ENCODE measurements at places on chromosomes 6 and 20.

DNA sequence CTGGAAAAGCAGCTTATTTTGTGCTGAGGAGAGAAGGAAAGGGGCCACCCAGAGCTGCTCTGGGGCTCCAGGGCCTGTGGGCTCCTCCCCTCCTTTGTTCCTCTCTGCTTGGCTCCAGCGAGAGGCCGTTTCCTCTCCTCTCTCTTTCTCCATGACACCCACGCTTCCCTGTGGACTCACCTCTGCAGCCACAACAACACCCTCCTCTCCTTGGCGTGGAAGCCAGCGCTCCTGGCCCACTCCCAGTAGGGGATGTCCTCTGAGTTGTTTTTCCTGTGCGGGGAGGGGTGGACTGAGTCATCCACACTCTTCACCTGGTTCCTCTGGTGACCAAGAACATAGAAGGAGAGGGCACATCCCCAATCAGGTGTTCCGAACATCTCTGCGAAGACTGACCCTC, 4.9 kb upstream of the CDSN start:
- no peak for DNase-seq

- no peak for DNase-seq
These were observed 251.9 kb upstream of the RNF24 start for GRCh38 chr20:4267242-4267641.

GRCh38 chr20:19048995-19049501, 163.4 kb upstream of the SLC24A3 start:
- DNase-seq = no peak

DNA sequence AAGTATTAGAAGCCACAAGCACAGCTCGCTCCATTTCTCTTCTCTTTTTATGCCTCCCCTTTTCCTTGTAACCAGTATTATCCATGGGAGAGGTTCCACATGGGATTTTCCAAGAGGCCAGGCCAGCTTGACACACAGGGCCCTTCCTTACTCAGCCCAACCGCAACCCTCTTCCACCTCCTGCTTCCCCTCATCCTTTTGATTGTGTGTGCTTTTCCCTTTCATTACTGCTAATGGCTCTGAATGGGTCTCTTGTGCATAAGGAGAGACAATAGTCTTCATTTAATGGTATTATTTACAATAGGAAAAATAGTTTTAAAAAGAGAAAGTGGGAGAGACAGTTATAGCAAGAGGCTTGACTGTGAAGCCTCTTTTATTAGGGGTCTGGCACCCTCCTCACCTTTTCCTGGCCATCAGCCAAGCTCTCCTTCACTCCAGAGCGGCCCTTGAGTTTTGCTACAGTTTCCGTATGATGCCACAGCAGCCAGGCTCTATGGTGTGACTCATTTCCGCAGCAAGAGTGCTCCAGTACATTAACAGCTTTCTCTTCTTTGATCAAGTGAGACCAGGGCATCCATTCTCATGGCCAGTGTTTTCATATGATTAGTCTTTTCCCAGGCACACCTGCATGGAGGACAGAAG, 579.5 kb downstream of the TFAP2B start:
- no peak for DNase-seq

- DNase-seq = no peak
These were observed 173.7 kb upstream of the ZNF217 start for GRCh38 chr20:53767206-53767930.

GRCh38 chr6:142566628-142567396, 265.0 kb downstream of the ADGRG6 start:
- no peak for DNase-seq

DNA sequence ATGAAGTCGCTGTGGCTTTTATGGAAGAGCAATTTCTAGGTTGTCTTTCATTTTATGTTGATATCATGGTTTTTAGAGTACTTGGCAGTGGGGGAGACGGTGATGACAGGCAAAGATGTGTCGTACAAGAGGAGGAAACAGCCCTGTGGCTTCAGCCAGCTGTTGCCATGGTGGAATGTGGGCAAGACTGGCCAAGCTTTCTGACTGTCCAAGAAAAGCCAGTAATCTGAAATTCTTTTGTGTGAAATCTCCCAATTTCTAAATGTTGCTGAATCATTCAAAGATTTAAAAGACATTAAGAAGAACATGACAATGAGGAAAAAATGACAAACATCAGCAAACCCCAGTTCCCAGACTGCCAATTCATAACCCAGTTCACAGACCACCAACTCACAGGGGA, 23.1 kb downstream of the PFDN4 start:
- DNase-seq = no peak

- peak; percentile 43 for DNase-seq
These were observed at the start of gene POPDC3 for GRCh38 chr6:105179244-105180065. TSS of gene POPDC3 (minus strand) at chr6:105180014. CDS start at chr6:105161909, 18,105 bp downstream.

DNA sequence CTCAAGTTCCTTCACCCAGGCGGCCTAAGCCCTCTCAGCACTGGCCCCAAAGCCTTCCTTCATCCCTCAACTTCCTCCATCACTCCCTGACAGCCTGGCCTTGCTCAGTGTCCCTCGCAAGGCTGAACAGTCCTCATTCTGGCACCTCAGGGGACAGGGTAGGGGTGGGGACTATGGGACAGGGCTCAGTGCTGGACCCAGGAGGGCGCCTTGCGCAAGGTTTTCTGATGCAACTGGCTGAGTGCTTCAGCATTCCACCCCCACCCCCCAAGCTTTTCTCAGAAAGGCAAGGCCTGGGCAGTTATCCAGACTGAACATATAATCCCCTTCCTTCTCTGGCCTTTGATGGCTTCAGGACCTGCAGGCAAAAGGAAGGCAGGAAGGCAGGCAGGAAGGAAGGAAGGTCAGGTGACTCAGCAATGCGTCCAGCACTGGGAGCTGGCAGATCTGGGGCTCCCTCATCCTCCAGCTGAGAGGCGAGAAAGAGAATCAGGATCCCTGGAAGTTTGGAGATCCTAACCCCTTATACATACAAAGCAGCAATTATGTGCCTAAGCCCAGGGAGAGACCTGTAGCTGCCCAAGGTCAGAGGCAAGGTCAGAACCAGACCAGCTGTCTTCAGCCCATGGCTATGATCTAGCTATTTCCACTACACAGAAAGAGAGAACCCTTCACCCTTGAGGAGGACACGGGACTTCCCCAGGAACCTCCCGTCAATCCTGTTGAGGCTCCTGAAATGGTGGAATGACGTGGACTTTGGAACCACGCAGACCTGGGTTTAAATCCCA, 8.6 kb upstream of the TRIB3 start:
- no peak for DNase-seq

- no peak for DNase-seq
These were observed at the start of gene RNF182 for GRCh38 chr6:13924949-13925881. TSS of gene RNF182 (plus strand) at chr6:13924952. CDS start at chr6:13977120, 52,168 bp downstream.

GRCh38 chr6:126876446-126876845, 242.0 kb upstream of the RSPO3 start:
- no peak for DNase-seq

DNA sequence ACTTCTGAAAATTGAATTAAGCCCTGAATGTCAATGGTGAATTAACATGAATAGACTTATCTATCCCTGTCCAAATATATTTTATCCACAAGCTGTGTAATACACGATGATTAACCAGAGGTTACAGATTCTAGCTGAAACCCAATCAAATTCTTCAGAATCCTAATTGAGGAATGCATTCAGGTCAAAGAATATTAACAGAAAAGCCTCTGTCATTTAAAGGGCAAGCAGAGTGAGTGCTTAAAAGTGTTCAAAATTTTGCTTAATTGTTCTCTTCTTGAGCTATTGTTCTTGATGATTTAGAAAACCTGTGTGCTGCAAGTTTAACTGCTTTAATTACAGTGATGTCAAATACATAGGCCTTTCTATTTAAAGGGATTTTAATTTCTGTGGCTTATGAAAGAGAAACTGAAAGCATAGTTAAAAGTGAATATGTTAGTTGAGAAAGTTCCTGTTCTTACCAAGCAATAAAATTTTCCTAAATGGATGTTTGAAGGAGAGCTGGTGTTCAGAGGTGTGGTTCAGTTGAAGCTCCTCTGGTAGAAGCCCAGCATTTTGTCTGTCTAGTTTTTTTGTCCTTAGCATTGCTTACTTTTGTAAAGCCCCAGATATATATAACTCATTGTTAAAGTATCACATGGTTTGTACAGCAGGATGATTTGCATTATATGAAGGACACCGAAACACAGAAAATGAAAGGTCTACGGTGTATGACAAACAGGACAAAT, 466.3 kb upstream of the PLCB4 start:
- DNase-seq = no peak

- DNase-seq = no peak
These were observed 54.7 kb upstream of the SAYSD1 start for GRCh38 chr6:39169448-39170344.

- no peak for DNase-seq
These were observed 11.6 kb upstream of the BPIFB4 start for GRCh38 chr20:33067806-33068205.

GRCh38 chr6:22149501-22150367, 147.1 kb downstream of the PRL start:
- DNase-seq = peak; percentile 79

DNA sequence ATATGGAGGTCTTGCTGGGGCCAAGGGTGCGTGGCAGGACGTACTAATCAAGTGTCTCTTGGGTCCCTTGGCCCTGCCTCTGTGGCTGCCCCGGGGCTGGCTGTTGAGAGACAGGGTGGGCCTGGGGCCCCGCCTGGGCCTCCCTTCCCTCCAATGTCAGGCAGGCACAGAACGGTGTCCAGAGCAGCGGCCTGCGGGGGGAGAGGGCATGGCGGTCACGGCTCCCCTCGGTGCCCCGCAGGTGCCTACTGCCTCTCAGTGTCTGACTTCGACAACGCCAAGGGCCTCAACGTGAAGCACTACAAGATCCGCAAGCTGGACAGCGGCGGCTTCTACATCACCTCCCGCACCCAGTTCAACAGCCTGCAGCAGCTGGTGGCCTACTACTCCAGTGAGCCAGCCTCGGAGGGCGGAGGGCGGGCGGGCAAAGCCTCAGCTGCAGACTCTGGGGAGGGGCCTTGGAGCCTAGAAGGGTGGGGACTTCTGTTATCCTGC, 50.0 kb downstream of the SRC start:
- DNase-seq = no peak

DNA sequence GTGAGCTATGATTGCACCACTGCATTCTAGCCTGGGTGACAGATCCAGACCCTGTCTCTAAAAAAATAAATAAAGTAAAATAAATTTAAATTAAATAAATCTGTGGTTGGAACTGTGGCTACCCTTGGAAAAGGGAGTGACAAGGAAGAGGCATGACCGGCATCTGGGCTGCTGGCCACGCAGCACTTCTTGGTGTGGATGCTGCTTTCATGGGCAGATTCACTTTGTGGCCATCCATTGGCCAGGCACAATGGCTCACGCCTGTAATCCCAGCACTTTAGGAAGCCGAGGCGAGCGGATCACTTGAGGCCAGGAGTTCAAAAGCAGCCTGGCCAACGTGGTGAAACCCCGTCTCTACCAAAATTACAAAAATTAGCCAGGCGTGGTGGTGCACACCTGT, 16.1 kb downstream of the EBF4 start:
- DNase-seq = no peak

DNA sequence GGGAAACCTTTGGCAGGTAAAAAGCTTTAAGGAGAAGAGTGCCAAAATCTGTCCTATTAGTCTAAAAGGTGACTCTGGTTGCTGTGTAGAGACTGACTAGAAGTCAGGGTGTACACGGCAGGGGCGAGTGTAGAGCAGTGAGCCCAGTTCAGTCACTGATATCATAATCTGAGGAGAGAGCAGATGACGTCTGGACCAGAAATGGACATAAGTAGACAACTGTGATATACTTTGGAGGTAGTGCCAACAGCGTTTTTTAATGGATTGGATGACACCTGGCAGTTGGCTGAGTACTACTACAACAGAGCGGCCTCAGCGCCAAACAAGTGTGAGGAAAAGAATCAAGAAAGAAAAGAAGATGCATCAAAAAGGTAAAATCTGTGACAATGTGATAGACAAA, 76.0 kb downstream of the MAP7 start:
- DNase-seq = no peak

DNA sequence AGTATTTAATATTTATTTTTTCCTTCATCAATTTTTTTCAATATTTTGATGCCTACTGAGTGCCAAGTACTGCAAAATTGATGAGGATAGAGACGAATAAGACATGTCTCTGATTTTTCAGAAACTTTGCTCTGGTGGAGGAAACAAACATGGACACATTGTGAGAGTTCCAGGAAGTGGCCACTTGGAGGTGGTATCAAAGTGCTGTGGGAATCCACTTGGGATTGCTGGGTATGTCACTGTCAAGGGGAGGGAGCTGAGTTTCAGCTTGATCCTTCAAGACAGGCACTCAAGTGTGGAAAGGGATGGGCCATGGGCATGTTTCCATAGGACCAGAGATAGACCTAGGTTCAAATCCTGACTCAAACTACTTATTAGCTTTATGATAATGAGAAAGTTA, 24.5 kb upstream of the ABCC10 start:
- no peak for DNase-seq

DNA sequence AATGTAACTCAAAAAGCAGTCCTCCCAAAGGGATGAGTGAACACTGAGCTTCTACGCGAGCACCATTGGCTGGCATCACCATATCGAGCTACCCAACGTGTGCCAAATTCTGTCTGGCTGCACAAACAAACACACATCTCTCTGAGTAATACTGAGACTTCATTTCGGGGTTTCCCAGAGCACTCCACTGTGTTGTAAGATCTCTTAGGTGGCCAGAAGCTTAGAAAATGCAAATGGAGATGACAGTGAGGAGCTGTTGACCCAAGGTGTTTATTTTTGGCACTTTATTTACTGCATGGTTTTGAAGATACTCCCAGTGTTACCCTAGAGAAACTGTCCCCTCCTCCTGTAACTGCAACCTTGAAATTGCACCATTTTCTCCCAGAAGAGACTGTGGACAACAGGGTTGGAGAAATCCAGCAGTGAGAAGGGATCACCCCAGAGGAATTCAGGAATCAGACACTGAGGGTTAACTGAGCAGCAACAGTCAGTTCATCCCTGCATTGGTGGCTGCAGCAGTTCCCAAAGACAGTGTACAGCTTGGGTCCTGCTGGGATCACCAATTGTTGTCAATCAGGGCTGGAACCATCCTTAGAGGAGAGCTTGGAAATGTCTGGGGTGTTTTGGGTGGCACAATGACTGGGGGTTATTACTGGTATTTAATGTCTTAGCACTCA, 1.0 kb upstream of the RIPOR2 start:
- DNase-seq = no peak

DNA sequence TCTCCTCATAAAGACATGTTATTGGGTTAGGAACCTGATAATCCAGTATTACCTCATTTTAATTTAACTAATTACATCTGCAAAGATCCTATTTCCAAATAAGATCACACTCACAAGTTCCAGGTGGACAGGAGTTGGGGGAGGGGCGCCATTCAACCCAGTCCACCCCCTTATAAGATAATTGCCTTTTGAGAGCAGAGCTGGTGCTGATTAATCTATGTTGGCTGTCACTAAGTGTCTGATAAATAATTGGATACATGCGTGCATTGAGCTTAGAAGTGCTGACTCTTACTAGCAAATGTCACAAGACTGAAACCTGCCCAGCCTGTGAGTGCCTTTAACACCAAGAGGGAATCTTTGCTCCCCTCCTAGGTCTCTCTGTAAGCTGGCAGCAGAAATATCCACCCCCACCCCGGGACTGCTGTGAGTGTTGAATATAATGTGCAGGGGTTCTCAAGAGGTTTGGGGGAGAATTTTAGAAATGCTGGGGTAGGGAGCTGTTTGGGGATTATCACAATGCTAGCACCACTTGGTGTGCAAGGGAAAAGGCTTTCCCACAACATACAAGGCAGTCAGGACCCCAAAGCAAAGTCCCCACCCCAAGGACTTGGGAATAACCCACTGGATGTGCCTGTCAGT, 87.5 kb downstream of the ANKRD60 start:
- no peak for DNase-seq

GRCh38 chr6:79631693-79632172, 604 bp downstream of the SH3BGRL2 start:
- no peak for DNase-seq
